WERI-Rb-1 (cell line): ENCODE measurements at places on chromosomes 13 and 19.

GRCh38 chr13:97276862-97277269 is 54.7 kb downstream of the MBNL2 start:
- DNase-seq: no peak

DNA sequence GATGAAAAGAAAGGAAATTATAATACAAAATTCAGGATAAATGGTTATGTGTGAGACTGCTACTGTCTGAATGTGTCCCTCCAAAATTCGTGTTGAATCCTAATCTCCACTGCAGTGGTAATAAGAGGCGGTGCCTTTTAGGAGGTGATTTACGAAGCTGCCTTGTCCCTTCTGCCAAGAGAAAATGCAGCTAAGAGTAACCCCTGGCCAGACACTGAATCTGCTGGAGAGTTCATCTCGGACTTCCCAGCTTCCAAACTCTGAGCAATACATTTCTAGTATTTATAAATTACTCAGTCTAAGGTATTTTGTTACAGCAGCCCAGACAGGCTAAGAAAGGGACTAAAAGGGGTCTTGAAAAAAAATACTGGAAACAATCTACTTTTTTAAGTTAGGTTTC is 152.6 kb downstream of the KLF12 start:
- no peak for DNase-seq

GRCh38 chr13:37427843-37428494 is 170.6 kb downstream of the POSTN start:
- DNase-seq: no peak

GRCh38 chr13:63198071-63198470 is 1782.4 kb upstream of the PCDH20 start:
- no peak for DNase-seq
